HT1080 (cell line): ENCODE measurements at places on chromosomes 12 and 14. TPM values are rescaled to one million over a fixed set of nuclear protein-coding genes. Genes with fewer than 3 reads are reported as not detected.

GRCh38 chr12:125406131-125406530, 340.9 kb downstream of the AACS start:
- DNase-seq, result no peak

DNA sequence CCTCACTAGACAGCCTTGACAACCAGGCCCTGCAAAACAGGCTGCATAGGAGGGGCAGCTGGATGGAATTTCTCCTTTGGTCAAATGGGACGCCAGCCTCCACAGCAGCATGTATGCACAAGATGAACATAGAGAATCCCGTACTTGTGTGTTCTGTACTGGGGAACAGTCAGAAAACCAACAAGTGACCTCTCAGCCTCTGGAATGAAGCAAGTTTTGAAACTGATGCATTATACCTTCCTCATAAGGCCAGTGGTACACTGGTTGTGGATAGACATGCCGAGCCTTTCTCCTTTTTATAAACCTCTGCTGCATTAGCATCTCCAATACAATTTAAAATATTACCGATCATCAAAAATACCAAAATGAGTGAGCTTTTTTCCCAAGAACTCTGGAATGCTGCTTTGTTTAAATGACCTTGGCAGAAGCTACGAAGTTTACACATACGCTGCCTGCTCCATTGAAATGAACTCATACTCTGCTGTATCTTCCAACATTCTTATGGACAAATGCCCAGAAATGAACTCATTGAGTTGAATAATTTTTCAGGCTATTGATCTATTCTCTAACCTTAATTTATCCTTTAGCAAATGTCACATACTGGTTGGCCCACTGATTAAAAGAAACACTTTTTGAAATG, 47.6 kb upstream of the FERMT2 start:
- DNase-seq, result no peak

DNA sequence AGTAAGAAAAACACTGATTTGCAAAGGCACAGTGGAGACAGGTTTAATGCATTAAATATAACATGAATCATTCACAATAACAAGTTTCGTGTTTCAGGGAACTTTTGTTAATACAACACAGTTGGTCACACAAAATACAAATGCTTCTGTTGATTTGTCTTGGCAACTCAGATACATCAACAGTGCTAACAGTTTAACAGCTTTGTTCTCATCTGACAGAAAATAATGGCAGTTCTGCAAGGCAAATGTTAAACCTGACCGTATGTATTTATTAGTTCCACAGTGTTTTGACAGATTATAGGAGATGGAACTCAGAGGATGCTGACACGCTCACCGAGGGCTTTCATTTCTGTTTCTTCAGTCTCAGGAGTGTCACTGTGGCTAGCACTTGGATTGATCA, 350.7 kb downstream of the PRKD1 start:
- no peak for DNase-seq

The ACSM4 gene
- not detected in 2 replicates for total RNA-seq

The PLA2G1B gene
- not detected in 2 replicates for total RNA-seq

The SLC25A21 gene
- 0.13 and 0.37 TPM in 2 replicates for total RNA-seq
